ENCODE measurements at places on chromosomes 16 and 17.

DNA sequence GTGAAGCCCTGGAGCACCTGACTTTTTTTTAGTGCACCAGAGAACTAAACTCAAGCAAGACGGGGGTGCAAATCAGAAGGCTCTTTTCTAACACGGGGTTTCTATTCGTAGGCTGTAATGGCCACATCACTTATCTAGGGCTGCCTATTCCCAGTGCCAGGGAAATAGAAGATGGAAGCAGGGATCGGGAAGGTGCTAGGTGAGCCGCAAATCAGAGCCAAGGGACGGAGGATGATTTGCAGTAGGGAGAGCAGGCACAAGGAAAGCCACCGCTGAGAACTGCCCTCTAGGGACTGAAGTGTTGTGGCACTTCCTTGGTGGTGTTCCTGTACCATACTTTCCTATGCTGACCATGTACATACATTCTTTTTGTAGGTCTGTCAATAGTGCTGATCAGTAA lies 7.8 kb upstream of the SLC46A1 start:
- DNase-seq: no peak

DNA sequence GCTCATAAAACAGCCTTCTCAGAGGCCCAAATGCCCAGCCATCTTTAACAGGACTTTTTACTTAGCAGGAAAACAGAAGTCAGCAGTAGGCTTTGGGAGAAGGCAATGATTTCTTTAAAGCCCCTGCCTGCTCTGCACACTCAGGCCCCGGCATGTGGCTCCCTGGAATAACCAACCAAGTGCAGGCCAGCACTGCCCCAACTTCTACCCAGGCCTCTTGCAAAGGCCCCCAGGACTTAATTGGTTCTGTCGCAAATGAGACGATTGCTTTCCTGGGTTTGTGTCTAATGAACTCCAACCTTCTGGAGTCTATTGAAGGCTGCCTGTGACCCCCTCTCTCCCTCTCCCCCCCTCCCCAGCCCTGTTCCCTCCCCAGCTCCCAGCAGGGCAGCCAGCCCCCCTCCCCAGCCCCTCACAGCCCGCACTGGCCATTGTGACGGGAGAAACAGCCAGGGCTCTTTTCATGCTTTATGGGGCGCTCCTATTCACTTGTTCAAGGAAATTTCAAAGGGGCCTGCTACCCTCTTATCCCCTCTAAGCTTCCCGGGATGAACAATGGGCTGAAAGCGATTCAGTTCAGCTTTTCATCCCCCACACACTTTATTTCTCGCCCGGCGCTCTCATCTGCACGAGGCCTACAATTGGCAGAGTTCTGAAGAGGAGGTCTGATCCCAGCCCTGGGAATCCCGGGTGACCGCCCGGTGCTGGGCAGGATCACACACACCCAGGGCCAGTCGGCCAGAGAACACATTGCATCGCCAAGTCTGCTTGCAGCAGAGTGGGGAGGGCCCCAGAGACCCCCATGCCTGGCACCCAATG lies 15.5 kb downstream of the AXIN2 start:
- DNase-seq: no peak

DNA sequence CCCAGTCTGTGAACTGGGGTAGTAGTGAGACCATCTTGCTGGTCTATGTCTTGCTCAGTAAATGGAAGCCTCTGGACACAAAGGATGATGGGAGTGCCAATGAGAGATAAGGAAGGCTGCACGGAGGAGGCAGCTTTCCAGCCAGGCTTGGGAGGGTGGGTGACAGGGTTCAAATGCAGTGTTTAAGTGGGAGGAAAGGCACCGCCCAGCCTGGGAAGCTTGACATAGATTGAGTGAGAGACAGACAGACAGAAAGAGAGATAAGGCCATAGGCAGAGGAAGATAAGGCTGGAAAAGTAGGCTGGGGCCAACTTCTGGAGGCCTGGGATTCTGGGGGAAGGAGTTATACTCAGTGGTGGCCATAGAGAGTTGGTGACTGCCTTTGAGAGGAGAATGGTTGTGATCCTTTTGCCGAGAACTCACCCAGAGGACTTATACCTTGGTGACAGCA lies 7.2 kb upstream of the COL1A1 start:
- DNase-seq: no peak

- DNase-seq: peak; percentile 99
Measured at GRCh38 chr17:40548982-40549685, 16.1 kb downstream of the CCR7 start.

DNA sequence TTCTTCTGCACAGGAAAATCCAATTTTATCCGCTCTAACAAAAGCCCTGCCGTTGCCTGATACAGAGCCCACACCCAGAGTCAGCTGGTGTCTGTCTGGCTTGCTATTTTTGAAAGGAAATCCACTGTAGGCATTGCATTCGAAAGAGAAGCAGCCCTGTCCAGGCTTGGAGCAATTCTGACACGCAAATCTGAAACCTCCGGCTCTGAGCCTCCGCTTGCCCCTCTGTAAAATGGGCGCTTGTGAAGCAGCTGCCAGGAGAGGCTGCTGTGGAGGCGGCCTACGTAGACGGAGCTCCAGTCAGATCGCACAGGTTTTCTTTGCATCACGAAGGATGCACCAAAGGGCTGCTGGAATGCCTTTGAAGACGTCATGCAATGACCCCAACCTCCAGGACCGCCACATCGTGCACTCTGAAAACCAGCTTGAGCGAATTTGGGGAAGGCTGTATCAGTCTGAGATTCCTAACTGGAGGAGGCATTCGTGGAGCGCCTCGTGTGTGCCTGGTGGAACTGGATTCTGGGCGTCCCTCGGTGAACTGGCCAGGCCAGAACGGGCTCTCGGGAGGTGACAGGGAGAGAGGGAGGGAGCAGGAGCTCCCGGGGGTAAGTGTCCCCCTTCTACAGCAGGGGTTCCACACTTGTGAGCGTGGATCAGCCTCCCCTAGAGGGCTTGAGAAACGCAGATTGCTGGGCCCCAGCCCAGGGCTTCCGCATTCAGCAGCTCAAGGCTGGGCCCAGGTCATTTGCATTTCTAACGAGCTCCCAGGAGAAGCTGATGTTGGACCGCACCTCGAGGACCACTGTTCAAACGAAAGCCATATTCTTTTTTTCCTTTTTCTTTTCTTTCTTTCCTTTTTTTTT lies 215.5 kb downstream of the MRTFB start:
- no peak for DNase-seq

DNA sequence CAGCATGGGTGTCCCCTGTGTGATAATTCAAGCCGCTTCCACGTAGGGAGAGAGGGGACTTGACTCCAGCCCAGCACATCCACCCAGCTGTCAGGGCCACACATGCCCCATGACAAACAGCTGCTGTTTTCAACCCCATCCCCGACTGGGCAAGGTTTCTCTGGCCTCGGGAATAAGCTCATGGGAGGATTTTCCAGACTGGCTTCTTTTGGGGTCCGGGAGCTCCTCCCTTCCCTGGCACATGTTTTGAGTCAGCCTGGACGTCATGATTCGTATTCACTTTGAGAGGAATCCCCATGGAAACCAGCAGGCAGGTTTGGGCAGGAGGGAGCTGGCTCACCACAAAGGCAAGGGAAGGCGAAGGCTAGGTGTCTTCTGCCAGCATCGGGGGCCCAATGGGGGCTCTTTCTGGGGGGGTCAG lies 156.4 kb downstream of the CMIP start:
- peak; percentile 46 for DNase-seq

GRCh38 chr17:57869617-57870282 lies 19.9 kb upstream of the MRPS23 start:
- DNase-seq: peak; percentile 62

- no peak for DNase-seq
Measured at GRCh38 chr17:4728124-4728523, 3.1 kb upstream of the MED11 start.

GRCh38 chr16:87828907-87829621 lies 40.2 kb downstream of the SLC7A5 start:
- DNase-seq: no peak

DNA sequence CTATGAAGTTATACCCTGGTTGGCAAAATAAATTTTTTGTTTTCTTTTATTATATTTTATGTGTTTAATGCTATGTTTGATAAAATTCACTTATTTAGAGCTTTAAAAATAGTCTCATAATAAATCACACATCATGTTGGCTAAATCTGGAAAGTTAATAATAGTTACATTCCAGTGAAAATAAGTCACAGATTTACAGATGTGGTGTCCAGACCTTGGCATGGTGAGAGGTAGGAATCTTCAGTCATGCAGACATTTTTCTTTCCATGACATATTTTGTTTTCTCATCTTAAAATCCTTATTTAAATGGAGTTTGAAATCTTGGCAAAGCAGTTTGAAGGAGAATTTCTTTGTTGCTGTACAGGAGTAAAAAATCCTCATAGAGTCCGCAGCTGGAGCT lies 48.1 kb upstream of the GOSR1 start:
- DNase-seq: no peak

GRCh38 chr17:80789356-80789902 lies 202.2 kb upstream of the CHMP6 start:
- peak; percentile 57 for DNase-seq

DNA sequence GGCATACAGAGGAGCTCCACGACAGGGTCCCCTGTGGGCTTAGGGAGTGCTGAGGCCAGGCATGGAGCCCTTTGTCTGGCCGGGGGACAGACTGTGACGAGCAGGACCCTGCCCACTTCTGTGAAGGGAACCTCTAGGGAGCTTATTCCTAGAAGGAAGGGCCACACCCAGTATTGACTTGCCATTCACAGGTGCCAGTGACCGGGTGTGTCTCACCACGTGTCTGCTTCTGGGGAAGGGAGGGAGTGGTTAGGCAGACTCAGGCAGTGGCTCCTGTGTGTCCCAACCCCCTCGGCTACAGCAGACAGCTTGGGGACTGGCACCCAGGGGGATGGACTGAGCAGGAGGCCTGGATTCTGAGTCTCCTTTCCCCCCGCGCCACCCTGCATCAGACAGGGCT lies 57.2 kb downstream of the SOCS1 start:
- DNase-seq: peak; percentile 31

DNA sequence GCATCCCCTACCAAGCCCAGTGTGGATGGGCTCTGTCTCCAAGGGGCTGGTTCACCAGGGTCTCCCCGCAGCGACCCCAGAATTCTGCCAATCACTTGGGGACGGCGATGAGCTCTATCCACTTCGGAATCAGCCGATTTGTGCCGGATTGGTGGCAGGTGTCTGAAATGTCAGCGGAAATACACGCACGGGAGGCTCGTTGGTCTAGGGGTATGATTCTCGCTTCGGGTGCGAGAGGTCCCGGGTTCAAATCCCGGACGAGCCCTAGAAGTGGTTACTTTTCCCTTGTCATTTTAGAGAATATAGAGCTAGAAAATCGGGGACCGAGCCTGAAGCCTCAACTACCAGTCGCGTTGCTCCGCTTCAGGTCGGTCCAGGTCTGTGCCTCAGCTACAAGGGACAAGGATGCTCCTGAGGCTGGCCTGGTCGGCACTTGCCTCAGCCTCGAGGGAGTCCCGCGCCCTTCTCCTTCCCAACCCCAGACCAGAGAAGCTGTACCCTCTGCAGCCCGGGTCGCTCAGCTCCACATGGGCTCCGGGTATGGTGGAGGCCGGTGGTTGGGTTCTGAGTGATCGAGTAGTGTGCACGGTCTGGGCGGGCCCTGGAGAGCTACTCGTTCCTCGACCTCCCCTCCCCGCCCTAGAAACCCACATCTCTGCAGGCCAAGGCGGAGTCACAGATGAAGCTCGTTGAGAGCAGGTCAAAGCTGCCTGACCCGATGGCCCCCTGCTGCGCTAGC lies 16.0 kb upstream of the OR1F1 start:
- peak; percentile 82 for DNase-seq

GRCh38 chr16:528111-529011 lies 849 bp downstream of the CAPN15 start:
- DNase-seq: no peak

DNA sequence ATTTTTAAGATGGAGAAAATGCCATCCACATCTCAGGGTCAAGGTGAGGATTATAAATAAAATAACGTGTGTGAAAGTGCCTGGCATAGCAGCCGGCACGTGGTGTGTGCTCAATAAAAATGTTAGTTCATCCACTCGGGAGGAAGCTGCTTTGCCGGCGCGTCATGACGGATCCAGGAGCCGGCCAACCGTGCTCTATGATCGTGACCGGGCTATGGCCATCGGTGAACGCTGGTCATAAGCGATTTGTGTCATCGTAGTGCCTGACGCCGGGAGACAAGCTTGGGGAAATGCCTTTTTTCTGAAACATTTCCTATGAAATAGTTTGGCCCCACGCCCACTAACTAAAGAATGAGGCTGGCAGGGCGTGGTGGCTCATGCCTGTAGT lies 74.0 kb downstream of the CMC2 start:
- no peak for DNase-seq

- no peak for DNase-seq
Measured at GRCh38 chr16:22645868-22646267, 135.2 kb downstream of the NPIPB5 start.

DNA sequence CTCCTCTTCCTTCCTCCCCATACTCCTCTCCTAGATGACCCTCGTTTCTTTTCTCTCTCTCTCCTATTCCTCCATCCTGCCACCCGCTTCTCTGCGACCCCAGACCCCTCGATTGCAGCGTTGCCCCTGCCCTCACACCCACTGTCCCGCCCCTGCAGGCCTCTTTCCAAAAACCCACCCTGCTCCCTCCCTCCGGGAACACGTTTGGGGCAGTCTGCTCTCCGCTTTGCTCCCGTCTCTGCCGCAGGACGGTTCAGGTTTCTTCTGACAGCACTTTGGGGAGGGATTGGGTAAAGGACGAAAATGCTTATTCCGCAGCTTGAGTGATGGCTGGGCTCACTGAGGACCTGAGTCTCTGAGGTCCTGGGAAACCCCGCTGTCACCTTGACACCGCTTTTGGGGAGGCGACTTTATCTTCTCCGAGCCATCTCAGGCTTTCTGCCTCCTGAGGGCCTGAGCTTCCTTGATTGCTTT lies 690 bp downstream of the NDE1 start:
- no peak for DNase-seq

DNA sequence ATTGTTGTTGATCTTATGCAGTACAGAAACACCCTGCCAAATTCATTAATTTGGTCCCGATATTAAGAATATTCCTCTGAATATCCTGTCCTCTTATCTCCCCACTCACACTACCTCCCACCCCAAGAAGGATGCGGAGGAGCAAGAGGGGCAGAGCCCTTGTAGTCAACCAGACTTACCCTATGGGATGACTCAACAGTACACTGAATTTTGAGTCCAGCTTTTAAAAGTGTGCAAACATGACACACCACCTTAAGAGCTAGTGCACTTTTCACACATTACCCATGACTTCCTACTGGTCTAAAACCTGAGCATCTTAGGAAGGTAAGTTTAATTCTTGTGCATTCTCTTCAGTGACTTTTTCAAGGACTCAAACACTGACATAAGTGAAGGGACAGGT lies 9.5 kb downstream of the USP22 start:
- no peak for DNase-seq

DNA sequence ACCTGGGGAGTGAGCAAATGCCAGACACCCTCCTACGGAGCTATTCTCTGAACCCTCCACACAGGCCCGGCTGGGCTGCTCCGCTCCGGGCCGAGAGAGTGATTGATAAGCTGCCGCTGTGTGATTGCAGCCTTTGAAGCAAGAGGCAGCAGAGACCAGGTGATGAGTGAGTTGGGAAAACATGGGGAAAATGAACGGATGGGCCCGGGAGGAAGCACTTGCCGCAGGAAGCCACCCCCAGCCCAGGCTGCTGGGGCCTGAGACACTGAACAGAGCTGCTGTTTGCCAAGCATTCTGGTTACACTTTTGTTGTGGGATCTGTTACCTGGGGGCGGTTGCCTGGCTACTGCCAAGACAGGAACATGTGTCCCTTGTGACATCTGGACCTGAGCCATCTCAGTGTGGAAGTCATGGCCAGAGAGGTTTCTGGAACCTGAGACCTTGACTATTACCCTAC lies 46.4 kb upstream of the KLHDC4 start:
- no peak for DNase-seq
